ENCODE measurements at places on chromosomes 6 and 20.

- DNase-seq, result no peak
Observed at GRCh38 chr6:10850728-10851127, 12.4 kb upstream of the MAK start.

- no peak for DNase-seq
Observed at GRCh38 chr20:44733341-44734069, 12.2 kb upstream of the KCNK15 start.

DNA sequence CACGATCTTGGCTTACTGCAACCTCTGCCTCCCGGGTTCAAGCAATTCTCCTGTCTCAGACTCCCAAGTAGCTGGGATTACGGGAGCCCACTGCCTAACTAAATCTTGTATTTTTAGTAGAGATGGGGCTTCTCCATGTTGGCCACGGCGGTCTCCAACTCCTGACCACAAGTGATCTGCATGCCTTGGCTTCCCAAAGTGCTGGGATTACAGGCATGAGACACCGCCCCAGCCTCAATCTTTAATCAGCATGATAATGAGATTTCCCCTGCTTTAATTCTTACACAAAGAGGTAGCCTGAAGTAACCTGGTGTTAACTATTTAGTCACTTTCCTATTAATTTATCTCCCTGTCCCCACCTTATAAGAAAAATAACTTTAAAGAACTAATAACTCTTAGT is 31.3 kb upstream of the TRDN start:
- DNase-seq, result no peak

DNA sequence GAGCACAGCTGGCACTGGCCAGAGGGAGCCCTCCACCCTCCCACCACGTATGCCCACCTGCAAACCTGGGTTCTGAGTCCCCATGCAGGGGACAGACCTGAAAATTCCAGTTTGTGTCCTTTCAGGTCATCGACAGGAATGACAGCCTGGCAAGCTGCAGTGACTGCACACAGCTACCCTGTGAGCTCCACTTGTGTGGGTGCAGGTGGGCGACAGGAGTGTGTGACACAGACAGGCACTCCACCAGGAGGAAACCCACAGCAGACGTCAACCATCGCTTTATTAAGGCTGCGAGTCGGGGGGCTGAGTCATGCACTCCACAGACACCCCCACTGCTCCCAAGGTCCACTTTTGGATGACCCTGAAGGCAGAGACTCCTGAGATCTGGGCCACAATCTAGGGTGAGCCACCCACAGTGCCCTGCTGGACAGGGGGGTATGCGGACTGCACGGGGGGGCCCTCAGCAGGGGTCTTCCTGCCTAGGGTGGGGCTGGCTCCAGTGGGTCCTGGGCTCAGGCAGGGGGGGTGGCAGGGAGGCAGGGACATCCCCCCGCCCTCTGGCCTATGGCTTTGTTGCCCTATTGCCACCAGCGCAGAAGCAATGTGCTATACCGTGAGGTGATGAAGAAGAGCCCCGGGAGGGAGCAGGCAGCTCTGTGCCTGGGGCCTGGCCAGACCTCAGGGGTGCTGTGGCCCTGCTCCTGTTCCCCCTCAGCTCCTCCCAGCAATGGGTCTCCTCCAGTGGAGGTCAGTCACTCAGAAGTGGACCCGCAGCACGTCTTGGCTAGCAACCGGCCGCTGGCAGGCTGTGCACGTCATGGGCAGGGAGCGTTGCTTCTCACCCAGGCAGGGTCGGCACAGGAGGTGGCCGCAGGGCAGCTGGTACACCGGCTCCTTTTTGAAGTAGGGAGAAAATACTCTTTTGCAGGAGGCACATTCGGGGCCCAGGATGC is 25.1 kb upstream of the AVP start:
- no peak for DNase-seq

- DNase-seq, result no peak
Observed at GRCh38 chr20:36130390-36130789, 24.1 kb upstream of the EPB41L1 start.

DNA sequence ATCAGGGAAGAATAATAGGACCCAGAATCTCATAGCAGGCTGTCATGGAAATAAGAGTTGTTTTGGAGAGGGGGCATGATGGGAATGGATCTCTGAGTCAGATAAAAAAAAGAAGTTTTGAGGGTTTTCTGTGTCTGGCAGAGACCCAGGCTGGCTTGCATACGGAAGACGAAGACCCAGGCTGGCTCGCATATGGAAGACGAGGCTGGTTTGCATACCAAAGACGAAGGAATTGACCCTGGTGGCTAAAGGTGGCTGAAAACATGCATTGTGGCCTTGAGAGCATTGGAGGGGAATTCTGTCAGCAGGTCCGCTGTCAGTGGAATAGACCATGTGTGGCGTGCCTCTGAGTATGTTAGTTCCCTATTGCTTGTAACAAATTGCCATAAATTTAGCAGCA is 335.1 kb downstream of the BTBD3 start:
- DNase-seq, result no peak

- no peak for DNase-seq
Observed at GRCh38 chr6:161844804-161845203, 570.9 kb upstream of the AGPAT4 start.

All from T-helper 17 cell (primary cell).